Cortex of kidney (tissue), 1 donor: ENCODE measurements at places on chromosomes 7 and 10.

DNA sequence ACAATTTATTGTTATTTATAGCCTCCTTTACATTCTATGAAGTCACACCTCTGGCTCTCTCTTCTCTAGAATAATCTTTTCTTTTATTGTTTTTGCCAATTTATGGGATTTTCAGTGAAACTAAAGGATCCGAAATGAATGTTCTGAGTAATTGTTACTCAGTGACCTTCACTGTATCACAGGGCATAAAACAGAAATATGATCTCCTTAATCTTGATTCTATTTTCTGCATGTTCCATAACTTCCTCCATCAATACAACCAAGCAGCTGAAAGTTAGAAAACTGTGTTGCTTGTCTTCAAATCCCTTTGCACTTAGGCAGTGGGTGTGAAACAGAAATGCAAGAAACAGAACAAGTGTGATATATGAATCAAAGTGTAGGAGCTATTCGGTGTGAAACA lies 57.4 kb upstream of the FERD3L start:
- DNase-seq: no peak

DNA sequence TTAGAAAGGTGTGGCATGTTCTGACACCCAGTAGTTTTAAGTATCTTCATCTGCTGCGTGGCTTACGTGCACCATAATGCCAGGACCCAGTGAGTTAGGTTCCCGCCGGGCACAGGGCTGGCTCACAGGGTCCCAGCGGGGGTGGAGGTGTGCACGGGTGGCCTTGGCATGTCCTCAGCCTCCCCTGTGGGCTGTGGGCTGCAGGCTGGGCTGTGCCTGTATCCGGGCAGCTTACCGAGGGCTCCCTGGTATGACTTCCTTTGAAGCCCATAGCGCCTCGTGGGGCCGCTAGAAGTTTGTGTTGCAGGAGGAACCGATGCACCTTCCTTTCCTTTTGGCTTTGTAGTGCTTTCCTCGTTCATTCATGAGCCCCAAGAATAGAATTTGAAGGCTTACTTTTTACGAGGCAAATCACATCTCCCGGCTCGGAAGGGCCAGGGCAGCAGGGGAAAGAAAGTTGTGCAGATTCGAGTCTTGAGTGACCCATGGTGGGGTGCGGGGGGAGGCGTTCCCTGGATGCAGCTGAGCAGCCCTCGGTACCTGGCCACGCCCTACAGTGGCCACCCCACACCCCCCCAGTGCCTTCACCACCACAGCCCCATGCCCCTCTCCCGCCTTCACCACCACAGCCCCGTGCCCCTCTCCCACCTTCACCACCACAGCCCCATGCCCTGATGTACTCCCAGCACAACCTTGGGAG lies 113.2 kb downstream of the WDR37 start:
- no peak for DNase-seq

GRCh38 chr7:84469034-84469433 lies 274.4 kb upstream of the SEMA3A start:
- DNase-seq: no peak

- no peak for DNase-seq
Measured at GRCh38 chr10:119341459-119342301, 134.3 kb downstream of the GRK5 start.

GRCh38 chr7:129804111-129804889 lies 148.5 kb downstream of the UBE2H start:
- no peak for DNase-seq

DNA sequence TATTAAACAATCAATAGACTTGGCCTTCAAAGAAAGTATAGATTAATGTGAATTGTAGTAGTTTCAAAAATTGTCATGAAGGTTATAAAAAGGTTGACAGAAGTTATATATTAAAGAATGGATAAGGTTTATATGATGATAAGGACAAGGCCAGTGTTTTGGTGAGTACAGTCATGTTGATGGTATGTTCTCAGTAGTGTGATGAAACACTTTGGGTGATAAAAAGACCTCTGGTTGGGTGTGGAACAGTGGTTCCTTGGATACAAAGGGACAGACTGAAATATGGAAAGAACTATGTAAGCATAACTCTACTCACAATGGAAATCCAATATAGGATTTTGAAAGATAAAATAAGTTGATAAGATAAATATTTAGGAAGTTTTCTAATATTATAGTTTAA lies 866.3 kb downstream of the ANKRD7 start:
- DNase-seq: no peak

GRCh38 chr10:101797403-101798059 lies 14.3 kb upstream of the NPM3 start:
- no peak for DNase-seq

GRCh38 chr7:94761451-94761850 lies 105.5 kb upstream of the SGCE start:
- no peak for DNase-seq

DNA sequence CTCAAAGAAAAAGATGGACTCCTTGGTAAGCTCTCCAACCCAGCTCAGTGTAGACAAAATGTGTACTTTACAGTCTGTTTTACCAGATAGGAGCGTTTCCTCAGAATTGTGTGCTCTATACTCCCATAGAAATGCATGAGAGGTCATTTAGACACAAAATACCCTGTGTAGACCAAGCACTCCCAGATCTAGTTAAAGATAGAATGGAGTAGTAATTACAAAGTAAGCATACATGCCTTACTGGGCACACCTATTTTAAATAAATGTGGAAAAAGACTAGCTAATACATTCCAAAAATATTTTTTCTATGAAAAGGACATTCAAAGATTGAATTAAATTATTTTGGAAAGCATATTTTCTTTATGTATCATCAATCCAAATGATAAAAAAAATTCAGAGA lies 271.9 kb upstream of the DGKB start:
- DNase-seq: no peak

DNA sequence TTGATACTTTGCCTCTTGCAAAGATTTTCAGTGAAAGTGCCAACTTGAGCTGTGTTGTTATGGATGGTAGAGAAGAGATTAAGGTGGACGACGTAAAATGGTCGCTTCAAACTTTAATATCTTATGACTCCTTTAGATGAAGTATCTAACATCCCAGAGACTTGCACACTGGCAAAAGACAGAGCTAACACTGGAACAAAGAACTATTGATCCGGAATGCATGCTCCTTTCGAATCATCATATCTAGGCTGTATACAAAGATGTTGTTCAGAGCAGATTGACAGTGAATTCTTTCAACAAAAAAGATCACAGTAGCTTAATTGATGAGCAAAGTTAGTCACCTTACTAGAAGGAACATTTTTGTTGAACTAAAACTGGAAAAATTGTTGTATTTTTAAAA lies 592.7 kb downstream of the NXPH1 start:
- DNase-seq: no peak

- DNase-seq: no peak
Measured at GRCh38 chr10:124153023-124153826, 59.8 kb upstream of the CHST15 start.

DNA sequence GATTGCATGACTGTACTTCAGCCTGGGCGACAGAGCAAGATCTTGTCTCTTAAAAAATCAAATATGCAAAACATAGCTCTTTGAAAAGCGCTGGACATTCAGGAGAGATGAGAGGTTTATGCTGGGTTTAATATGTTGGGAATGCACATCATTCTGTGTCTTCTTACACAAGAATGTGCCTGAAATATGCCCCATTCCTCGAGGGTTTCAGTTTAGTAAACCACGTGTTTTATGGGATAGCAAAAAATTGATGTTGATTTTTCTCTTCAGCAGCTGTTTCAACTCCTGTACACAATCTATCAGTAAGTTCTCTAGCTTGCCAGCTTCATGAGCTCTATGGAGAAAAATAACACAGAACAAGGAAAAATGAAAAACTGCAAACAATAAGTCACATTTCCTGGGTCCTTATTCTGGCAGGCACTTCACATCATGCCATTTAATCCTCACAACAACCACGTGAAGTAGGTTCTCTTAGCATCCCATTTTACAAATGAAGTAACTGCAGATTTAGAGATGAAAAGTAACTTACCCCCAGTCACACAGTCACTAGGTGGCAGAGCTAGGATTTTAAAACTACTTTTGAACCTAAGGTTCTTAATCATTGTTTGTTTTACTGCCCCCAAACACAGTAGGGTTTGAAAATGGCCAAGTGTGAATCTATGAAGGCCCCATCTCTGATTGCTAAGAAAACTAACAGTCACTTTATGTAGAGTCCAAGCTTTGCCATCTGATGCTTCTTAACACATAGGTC lies 423.6 kb downstream of the PHTF2 start:
- DNase-seq: no peak

DNA sequence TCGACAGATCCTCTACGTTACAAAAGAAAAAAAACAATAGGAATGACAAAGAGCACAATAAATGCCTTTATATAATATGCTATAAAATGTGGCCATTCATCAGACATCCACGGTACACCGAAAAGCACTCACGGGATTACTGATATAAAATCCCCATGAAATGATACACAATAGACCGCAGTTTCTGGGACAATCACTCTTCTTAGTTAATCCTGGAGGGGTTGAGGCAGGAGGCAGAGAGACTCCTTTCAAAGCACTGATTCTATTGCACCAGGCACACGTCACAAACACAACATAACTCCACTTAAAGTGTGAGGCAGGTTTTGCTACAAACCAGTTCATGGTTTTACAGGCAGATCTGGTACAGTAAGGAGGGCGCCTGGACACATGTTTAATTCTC lies 113.8 kb downstream of the FGFR2 start:
- DNase-seq: no peak

GRCh38 chr10:120559800-120560199 lies 102.8 kb downstream of the PLPP4 start:
- no peak for DNase-seq

DNA sequence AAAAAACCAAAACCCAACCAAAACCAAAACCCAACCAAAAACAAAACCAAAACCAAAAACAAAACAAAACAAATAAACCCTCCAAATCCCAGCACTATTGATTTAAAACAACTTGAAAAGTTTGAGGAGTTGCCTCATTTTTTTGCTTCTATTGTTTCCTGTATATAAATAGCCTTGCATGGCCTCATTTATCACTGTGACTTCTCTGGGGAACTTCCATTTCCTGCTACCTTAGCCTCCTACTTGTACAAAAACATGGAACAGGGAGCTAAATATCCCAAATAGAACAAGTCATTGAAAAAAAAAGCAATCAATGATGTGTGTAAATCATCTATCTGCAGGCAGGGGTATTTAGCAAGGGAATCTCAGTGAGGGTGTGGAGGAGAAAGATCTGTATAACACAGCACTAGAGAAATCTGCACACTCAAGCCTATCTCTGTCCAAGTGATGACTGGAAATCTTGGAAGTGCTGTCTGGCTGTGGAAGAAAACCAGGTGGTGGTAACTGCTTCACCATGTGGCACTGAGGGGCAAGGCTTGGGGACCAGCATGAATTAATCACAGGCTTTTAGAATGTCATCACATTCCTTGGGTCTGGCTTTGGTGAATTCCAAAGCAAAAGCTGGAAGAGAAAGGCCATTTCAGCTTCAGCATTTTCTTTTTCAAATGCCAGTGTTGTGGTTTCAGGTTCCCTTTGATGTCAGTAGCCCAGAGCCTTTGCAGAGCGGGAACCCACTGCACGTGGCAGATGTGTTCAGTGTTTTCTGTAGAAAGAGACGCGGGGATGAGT lies 349.5 kb upstream of the ZNF32 start:
- no peak for DNase-seq

DNA sequence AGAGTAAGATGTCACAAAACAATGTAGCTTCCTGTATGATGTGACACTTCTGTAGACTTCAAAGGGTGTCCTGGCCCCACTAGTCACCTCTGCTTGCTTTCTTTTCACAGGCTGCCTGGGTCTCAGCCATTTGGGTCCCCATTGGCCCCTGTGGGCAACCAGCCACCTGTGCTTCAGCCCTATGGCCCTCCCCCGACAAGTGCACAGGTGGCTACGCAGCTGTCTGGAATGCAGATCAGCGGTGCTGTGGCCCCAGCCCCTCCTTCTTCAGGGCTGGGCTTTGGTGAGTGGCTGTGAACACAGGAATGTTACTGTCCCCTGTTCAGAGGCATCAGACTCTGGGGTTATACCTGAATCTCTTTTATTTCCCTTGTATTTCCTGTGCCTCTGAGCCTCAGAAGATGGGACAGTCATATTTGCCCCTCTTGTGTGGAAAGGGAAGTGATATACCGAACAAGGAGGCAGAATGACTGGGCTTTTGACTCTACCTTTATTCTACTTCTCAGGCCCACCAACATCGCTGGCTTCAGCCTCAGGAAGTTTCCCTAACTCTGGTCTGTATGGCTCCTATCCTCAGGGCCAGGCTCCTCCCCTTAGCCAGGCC lies 15.4 kb downstream of the SEC24C start:
- no peak for DNase-seq

DNA sequence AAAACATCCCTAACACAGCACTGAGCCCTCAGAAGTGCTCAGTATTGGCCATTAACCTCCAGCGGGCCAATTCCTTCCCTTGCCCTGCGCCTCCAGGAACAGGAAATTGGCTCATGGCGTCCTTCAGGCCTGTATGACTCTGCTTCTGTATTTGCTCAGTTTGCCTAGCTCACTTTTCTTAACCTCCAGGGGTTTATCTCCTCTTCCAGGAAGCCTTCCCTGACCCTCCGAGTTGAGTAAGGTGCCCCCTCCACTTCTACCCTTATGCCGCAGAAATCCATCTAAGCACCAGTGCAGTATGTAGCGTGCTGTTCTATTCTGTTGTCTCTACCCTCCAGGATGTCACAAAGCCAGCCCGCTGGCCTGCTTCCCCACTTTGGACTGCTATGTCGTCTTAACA lies 1.1 kb upstream of the SFXN4 start:
- DNase-seq: no peak

DNA sequence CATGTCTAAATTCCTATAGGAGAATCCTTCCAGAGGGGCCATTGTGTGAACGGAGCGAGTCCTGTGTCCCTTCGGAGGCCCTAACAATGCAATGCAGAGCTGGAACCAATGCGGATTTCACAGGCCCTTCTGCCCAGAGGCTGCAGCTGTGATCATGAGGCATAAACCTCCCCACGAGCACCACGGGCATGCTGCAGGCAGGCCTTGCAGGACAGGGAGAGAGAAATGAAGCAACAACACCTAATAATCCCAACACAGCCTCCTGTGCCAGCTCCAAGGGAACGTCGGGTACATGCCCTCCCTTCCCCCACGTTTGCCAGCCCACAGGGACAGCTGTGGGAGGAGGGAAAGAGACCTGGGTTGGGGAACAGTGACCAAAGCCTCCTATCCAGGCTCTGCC lies 74.4 kb downstream of the TNS3 start:
- no peak for DNase-seq

GRCh38 chr7:150566572-150566971 lies 618 bp upstream of the GIMAP4 start:
- no peak for DNase-seq

DNA sequence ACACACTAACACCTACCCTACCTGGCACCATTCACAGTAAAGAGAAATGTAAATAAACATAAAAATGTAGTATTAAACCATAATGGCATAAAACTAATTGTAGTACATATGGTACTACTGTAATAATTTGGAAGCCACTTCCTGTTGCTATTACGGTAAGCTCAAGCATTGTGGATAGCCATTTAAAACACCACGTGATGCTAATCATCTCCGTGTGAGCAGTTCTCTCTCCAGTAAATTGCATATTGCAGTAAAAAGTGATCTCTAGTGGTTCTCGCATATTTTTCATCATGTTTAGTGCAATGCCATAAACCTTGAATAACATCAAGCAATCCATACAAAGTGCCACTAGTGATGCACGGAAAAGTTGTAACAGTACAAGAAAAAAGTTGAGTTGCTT lies 75.4 kb downstream of the CFTR start:
- no peak for DNase-seq

GRCh38 chr10:34280599-34281374 lies 534.3 kb downstream of the PARD3 start:
- no peak for DNase-seq
